D341Med (cell line): ENCODE measurements at places on chromosomes 12 and 14.

DNA sequence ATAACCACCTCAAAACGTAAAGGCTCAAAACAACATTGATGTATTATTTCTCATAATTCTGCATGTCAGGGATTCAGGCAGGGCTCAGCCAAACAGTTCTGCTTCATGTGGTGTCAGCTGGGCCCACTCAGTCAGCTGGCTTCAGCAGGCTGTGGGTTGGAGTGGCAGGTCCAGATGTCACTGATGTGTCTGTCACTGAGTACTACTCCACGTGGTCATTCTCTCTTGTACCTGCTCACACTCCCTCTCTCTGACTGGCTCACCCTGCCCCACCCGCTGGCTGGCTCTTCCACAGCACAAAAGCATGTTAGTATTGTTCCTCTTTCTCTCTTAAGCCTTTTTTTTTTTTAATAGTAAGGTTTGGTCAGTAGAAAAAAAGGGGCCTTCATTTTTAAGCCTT, 182.4 kb downstream of the DICER1 start:
- DNase-seq, result no peak

DNA sequence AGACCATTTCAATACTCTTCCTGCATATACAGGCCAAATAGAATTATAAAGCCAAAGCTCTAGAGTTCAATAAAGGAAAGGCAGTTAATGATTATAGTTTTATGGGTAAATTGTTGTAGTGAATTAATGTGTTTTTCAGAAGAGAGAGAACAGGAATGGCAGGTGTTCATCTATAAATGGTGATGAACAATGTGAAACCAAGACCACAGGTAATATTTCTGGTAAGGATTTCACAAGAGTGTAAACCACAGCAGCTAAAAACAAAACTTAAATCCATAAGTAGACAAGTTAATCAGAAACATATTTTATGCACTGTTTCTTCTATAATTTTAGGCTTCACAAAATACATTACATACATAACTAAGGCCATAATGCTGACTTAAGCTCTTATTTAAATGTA, 204.4 kb downstream of the SYT1 start:
- DNase-seq, result no peak

GRCh38 chr14:68506645-68507419, 286.0 kb downstream of the ZFP36L1 start:
- no peak for DNase-seq

DNA sequence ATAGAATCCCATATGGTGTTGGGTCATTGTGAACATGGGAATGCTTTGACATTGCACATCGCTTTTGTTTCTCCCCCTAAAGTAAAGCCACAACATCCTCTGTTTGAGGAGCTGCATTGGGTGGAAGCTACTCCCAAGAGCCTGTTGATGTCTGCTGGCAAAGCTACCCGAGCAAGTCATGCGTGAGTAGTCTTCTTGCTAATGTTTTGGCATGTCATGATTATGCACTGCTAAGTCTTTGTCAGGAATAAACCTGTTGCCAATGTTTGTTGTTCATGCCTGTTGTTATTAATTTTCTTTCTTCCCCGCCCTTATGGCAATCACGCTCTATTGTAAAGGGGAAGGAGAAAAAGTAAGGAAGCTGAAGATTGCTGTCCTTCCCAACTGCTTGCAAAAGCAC, 97.3 kb downstream of the EXOC5 start:
- DNase-seq, result no peak

GRCh38 chr12:76765598-76765997, 1.7 kb downstream of the ZDHHC17 start:
- no peak for DNase-seq

DNA sequence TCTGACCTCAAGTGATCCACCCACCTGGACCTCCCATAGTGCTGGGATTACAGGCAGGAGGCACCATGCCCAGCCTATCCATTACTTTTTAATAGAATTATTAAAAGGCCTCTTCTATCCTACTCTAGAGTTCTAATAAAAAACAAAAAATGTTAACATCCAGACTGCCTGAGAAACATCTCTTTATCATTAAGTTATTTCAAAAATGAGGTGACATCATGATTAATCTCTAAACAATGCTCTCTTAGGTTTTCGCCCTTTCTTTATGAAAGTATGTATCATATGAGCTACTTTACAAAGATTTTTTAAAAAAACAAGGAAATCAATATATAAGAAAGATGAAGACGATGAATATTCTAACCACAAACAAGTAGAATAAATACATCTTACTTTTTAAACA, 52.6 kb downstream of the FGD6 start:
- DNase-seq, result no peak

- DNase-seq, result no peak
Measured at GRCh38 chr14:32166029-32166428, 35.8 kb upstream of the RNU6-7 start.

DNA sequence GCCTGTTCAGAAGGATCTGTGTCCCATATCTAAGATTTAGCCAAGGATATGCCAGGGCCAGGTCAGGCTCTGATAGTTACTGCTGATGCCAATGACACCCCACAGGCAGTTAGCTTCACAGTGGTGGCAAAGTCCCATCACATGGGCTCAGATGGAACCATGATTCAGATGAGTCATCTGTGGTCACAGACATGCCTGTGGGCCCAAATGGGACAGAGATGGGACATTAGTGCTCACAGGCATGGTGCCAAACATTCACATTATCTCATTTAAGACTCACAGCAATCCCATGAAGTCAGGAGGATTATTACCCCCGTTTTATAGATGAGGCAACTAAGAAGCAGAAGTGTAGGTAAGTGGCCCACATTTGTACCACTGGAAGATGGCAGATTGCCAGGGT, 207.8 kb downstream of the DPF3 start:
- no peak for DNase-seq

DNA sequence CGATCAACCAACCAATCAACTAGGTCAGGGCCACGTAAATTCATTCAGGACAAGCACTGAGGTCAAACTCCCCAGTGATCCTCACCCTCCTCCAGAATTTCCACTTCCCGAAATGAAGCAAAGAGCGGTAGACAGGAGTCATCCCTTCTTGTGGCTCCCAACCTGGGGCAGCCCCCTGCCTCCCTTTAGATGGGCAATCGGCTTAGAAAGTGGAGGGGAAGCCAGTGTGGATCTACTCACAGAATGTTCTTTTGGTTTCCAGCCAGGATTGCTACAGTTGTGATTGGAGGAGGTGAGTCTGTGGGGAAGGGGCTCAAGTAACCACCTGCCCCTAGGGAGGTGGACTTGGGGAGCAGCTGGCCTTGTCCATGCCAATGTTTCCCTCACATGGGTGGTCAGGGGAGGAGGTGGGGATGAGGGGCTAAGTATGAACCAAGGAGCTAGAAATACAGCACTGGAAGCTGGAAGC, 4.1 kb downstream of the IFI27 start:
- DNase-seq, result no peak

DNA sequence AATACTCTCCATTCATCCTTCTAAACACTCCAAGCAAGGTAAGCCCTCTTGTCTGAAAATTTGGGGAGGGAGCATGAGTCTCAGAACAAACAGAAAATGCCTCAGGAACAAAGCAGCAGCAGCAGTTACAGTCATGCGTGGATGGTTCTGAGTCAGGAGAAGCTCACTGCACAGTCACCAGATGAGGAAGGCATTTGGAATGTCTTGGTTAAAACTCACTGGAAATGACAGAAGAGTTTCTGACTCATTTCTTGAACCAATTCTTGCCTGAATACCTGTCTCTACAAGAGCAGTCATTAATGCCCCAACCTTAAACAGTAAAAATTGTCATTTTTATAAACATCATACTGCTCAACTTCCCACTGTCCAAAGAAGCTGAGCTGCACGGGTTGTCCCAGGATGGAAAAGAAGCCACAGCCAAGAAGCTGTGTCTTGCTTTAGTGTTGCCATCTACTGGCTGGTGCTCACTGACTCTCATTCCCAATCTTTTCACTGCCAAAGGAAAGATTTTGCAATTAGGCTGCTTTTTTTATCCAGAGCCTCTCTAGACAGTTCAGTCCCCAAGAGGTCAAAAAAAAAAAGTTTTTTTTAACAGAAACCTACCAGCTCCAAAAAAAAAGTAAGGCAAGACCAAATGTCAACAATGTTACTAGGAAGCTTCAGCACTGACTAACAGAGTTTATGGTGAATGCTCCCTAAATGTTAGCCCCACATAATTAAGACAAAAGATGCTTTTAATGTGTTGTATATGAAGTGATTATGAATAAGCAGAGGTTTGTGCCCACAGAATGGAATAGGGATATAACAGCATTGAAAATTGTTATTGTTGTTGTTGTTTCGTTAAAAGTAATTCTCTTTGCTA, 40.4 kb downstream of the KICS2 start:
- DNase-seq, result peak; percentile 70

DNA sequence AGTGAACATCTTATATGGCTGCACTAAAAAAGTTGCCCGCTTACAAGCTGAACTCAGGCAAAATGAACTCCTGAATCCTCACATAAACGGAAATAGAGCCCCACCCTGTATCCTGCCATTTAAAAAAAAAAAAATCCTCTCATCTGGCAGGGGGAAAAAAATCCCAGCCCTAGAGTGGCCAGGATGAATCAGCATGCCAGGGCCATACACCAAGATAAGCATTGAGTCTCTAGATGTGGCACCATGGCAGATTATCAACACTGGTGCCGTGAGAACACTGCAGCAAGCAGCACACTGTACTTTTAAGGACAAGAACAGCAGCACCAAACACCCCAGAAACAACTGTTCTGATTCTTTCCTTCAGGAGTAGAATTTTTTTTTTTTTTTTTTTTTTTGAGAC, 65.5 kb downstream of the RASSF3 start:
- DNase-seq, result no peak

DNA sequence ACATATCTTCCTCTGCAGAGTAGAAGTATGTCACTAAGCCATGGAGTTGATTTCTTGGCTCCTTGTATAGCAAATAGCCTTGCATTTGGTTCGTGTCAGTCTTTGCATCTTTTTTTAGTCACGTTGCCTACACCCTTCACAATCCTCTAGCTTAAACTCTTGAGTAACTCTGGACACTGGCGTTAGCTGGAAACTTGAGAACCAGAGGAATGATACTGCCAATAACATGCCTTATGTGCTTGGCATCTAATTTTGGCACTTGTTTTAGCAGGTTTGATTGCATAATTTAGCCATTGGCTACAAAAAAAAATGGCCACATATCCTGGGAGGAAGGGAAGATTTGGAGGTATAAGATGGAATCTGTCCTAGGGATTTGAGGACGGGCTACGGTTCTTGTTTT, 136.2 kb downstream of the ETV6 start:
- DNase-seq, result no peak

GRCh38 chr12:124837958-124838803, 25.5 kb downstream of the SCARB1 start:
- no peak for DNase-seq

DNA sequence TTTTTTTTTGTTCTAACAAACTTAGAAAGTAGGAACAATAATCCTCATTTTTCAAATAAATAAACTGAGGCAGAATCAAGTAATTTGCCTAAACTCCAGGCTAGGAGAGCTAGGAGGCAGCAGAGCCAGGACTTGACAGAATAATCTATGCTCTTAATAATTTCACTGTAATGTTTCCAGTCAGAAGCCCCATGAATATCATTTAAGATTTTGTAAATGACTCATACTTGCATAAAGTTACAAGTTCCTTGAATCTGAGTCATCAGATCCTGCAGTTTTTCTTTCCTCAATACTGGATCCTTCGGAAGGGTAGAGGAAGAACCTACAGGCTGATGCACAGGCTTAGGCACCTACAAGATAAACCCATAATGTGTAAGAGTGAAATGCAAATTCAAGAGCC, 29.0 kb downstream of the CAPRIN2 start:
- DNase-seq, result no peak
